Stimulated activated CD4-positive, alpha-beta T cell treated with anti-CD3 and anti-CD28 coated beads, Interleukin-15, amount 100 ng/mL, for 24 hours (primary cell): ENCODE measurements at places on chromosomes 16 and 17.

GRCh38 chr17:81171941-81172340 is 5.9 kb upstream of the AATK start:
- DNase-seq = no peak

GRCh38 chr17:16513873-16514272 is 21.9 kb upstream of the LRRC75A start:
- DNase-seq = no peak

DNA sequence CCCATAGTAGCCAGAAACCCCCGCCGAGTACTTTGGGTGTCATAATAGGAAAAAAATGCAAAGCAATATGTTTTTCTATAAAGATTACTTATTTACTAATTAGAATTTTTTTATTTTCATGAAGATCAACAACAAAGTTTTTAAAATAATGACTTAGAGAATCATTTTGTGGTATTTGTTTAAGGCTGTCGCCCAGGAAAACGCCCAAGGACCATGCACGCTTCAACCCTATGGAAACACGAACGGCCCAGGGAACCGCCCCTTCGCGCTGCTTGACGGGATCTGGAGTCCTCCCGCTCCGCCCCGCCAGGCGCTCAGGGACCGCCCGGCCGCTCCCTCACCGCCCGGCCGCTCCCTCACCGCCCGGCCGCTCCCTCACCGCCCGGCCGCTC is 408 bp upstream of the KPNA2 start:
- peak; percentile 97 for DNase-seq

GRCh38 chr16:4641306-4641687 is 16.7 kb downstream of the MGRN1 start:
- DNase-seq = no peak

GRCh38 chr17:75845058-75845711 is 981 bp upstream of the UNC13D start:
- peak; percentile 83 for DNase-seq

GRCh38 chr17:63804328-63804727 is 22.9 kb upstream of the PSMC5 start:
- no peak for DNase-seq

GRCh38 chr16:88606148-88606757 is 32.1 kb upstream of the IL17C start:
- DNase-seq = no peak

- DNase-seq = no peak
These were observed 36.2 kb downstream of the COG7 start for GRCh38 chr16:23416816-23417215.

DNA sequence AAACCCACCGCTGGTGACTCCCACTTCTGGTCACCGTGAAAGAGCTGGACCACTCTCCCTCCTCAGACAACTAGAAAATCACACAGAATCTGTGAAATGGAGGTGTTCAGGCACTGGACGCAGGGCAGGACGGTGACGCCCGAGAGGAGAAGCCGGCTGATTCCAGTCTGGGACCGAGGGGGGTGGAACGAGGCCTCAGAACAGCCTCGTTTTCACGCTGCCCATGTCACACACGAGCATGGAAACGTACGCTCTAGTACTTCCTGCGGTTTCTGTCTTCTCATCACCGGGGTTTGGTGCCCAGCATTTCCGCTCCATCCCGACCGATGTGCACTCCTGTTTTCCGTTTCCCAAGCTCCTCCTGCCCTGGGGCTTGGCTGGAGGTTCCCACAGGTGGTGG is 101.8 kb upstream of the METRNL start:
- DNase-seq = no peak

DNA sequence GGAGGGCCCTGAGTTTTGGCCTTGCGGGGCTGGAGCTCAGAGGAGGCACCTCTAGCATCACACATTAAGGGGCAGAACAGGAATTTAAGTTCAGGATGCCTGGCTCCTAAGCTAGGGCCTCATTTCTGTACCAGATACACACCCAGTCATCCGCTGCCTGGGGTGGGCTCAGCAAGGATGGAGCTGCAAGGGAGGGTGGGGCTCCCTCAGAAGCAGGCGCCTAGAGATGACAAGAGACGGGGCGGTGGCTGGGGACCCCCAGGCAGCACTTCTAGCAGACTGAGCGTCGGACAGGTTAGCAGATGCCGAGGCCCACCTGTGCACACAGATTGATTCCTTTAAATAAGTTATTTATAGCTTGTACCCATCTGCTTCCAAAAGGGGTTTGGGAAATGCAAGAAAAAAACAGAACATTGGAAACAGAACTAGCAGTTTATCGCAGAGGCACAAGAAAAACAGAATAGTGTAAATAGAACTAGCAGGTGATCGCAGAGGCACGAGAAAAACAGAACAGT is 47.6 kb upstream of the CBFA2T3 start:
- no peak for DNase-seq

DNA sequence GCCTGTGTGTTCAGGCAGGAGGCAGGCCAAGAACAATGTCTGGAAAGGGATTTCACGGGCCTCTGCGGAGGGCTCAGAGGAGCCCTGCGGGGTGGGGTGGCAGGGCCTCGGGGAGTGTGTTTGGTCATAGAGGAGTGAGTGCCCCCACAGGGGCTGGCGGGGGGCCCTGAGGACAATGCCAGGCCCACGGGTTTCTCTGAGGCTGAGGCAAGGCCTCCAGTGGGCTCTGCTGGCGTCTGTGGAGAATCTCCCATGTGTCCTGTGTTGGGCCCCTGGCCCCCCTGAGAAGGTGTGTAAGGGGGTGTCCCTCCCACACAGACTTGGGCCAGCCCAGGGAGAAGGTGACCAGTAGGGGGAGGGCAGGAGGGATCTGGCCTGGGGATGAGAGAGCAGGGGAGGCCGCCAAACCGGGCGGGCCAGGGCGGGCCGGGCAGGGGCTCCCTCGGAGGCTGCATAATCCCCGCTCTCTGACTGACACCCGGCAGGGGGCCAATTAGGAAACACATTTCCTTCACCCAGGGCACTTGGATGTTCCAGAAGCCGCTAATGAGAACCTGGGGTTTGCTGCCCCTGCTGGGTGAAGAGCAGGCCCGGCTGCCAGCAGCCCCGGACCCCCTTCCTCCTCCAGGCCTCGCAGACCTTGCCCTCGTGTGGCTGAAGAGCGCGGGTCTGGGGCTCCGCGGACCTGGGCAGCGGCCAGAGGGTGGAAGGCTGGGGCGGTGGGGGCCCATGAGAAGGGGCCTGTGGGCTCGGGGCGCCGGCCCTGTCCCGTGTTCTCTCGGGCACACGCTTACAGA is 204.2 kb downstream of the NTN1 start:
- no peak for DNase-seq

DNA sequence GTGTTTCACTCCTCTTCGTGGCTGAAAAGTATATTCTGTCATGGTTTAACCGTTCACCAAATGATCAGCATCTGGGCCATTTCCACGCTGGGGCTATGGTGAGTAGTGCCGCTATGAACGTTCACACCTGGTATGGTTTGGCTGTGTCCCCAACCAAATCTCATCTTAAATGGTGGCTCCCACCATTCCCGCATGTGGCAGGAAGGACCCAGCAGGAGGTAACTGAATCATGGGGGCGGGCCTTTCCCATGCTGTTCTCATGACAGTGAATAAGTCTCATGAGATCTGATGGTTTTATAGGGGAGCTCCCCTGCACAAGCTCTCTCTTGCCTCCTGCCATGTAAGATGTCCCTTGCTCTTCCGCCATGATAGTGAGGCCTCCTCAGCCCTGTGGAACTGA is 45.7 kb upstream of the ZNF469 start:
- DNase-seq = no peak

- no peak for DNase-seq
These were observed 24.4 kb upstream of the PHKG2 start for GRCh38 chr16:30723725-30724355.

DNA sequence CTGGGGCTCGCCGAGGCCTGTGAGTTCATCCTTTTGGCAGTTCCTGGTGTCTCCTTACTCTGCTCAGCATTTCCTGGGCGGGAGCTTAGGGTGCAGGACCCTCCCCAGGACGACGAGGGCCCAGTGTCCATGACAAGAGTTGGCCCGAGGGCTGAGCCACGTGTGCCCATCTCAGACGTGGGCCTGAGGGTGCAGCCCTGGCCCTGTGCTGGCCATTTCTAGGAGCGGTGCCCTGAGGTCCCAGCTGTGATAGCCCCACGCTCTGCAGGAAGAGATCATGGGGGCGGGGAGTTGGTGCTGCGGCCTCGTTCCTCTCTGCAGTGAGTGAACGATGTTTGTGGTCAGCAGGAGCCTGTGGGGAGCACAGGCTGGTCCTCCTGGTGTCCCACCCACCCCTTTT is 6.0 kb upstream of the MC1R start:
- DNase-seq = no peak

- DNase-seq = no peak
These were observed 191.1 kb upstream of the IRX3 start for GRCh38 chr16:54477714-54478113.

GRCh38 chr16:68466174-68466573 is 17.9 kb upstream of the SMPD3 start:
- no peak for DNase-seq

DNA sequence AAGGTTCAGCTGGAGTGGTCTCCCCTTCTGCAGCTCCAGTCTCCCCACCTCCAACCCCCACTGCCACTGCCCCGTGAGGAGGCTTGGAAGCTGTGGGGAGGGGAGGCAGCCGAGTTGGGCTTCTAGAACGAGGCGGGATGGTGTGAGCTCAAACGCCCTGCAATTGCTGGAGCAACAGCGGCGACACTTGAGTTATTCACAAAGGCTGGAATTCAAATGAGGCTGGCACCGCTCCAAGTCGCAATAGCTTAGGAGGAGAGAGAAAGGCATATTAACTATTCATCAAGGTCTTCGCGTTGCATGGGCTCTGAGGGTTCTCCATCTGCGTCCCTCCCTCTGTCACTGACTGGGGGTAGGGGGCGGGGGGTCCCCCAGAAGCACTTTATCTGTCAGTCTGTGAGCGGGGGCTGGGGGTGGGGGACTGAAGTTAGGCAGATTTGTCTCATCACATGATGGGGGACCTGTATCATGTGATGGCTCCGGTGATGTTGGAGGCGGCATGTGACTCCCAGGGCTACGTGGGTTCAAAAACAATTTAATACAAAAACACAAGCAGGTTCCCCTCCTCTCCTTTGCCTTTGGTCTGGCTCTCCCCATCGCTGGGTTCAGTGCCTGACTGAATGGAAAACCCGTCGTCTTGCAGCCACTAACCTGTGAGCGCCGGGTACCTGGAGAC is 70.5 kb downstream of the RBBP6 start:
- DNase-seq = peak; percentile 39

- no peak for DNase-seq
These were observed 124.8 kb downstream of the ABCC1 start for GRCh38 chr16:16073891-16074881.

DNA sequence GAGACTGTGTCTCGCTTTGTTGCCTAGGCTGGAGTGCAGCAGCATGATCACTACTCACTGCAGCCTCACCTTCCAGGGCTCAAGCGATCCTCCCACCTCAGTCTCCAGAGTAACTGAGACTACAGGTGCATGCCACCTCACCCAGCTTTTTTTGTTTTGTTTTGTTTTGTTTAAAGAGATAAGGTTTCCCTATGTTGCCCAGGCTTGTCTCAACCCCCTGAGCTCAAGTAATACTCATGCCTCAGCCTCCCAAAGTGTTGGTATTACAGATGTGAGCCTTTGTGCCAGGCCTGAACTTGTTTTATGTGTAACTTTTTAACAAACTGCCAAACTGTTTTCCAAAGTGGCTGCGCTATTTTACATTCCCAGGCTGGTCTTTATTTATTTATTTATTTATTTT is 41.8 kb upstream of the NUDT7 start:
- DNase-seq = no peak

GRCh38 chr17:82871056-82871775 is 31.4 kb upstream of the ZNF750 start:
- DNase-seq = peak; percentile 63

GRCh38 chr17:82369211-82369610 is 2.4 kb upstream of the UTS2R start:
- no peak for DNase-seq

DNA sequence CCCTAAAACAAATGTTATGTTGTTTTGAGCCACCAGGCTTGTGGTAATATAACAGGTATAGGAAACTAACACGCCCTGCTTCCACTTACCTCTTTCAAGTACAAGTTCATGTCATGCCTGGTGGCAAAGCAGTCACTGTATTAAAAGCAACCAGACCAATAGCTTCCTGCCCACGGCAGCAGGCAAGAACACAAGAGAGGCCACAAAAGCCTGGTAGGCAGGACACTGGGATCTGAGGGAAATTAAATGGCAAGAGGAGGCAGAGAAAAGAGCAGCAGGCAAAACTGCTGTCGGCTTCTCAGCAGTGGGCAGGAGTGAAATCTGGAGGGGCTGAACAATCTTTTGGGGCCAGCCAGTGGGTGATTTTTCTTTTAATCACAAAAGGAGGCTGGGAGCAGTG is 2.2 kb downstream of the CYTH1 start:
- DNase-seq = peak; percentile 55

- no peak for DNase-seq
These were observed 6.6 kb downstream of the KRT39 start for GRCh38 chr17:40960144-40960543.

- DNase-seq = no peak
These were observed 34.6 kb downstream of the DCAKD start for GRCh38 chr17:45016823-45017222.

GRCh38 chr17:70208825-70209555 is 39.7 kb downstream of the KCNJ2 start:
- no peak for DNase-seq

DNA sequence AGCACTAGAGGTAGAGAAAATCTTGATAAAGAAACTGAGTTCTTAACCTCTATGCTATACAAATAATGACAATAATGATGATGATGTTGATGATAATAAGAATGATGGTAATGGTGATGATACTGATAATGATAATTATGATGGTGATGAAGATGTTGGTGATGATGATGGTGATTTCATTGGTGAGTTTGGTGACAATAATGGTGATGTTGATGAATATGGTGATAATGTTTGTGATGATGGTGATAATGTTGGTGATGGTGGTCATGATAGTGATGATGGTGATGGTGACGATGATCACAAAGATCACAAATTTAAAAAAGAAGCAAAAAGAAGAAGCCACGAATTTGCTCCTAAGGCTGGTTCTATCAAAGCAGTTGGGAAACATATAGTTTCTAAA is 519.0 kb upstream of the C16orf82 start:
- no peak for DNase-seq

DNA sequence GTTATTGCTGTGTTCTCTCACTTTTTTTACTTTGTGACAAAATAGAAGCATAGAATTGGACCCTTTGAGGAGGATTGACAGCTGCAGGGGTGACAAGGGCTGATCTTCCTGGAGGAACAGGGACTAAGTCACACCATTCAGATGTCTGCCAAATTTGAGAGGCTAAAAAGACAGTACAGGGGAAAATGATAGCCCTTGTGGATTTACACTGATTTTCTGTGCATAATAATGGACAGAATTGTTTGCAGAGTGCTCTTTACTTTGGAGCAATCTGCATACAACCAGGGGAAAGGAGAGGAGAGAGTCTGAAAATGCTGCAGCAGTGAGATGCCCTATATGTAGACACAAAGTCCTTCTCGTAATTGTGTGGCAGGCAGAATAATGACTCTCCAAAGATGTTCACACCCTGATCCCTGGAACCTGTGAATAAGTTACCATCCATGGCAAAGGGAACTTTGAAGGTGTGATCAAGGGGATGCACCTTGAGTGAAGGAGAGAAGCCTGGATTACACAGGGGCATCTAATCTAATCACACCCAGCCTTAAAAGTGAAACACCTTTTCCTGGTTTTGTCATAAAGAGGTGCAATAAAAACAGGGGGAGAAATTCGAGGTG is 221.4 kb upstream of the CPHXL start:
- DNase-seq = no peak

- peak; percentile 35 for DNase-seq
These were observed 474.4 kb downstream of the SLC39A11 start for GRCh38 chr17:72618001-72618509.
